ENCODE measurements at places on chromosomes 5 and 9.

DNA sequence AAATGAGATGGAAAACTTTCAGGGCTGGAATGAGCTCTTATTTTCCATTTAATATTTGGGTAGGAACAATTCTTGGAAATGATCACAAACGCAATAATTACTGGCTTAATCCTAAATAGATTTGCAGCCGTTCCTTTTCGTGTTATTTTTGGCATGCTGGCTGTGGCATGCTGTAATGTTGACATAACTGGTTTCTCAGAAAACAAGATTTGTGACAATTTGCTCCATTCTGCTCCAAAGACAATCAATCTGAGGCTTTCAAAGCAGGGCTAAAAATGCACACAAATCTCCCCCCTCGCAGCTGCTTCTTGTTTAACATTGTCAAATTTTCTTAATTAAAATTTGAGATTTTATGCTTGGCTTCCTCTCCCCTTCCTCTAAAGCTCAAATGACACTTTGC is 151.2 kb downstream of the TTC39B start:
- no peak for DNase-seq

DNA sequence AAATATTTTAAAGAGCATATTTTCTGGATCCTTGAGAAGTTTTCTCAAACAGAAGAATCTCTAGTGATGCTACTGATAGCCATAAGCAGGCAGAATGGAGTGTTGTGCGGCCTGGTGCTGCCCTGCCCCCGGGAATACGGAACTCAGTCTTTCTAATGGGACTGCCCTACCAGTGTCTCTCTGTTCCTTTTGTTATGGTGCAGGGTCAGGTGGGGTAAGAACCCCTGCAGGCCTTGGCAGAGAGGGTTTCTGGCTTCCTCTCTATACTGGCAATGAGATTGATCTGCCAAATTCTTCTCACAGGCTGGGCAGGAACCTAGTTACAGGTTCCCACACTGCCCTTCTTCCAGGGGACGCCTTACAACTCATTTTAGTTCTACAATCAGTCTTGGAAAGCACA is 2.6 kb downstream of the IL5 start:
- DNase-seq = no peak

- no peak for DNase-seq
Observed at GRCh38 chr5:135157421-135158313, 123.6 kb upstream of the PITX1 start.

DNA sequence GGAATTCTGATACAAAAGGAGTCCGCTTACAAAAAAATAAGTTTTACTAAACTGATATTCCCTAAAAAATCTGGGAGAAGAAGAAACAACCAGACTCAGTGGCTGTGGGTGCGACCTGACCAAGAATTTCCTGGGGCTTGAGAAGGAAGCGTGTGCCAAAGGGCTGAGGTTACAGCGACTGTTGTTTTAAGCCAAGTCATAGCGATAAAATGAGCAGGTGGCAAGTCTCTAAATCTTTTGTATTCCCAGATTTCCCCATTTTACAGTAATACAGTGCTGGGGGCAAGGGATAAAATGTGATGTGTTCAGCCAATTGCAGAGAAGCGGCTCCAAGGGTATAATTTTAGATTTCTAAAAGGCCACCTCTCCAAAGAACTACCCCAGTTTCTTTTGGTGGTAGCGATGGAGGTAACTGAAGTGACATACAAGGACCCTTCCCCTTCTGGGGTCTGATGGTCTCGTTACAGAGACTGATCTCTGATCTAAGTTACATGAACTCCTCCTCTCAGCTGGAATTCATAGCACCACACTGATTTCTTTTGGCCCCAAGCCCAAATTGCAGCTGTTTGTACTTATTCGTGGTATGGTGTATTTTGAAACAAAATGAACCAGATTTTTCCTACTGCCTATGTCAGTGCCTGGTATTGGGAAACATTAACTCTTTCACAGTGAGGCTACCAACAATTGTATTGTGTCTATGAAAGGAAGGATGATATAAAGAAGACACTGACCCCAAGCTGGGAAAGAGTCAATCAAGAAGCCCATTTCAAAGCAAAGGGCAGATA is 41.6 kb downstream of the LPAR1 start:
- DNase-seq = no peak

DNA sequence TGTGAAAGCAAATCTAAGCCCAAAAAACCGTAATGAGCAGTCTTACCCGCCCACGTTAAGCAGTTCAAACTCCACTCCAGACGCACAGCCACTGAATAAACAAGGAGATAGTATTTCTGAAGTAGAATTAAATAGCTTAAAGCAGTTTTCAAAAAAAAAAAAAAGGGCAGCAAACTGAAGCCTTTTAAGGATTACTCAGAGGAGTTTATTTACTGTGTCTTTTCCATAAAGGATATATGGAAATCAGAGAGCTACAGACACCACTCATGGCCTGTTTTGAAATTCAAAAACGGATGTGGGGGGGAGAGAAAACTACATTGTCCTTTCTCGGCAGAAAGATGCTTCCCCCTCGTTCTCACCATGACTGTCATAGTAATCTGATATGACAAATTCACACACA is 83.7 kb upstream of the IRX1 start:
- DNase-seq = no peak

GRCh38 chr5:39619168-39619818 is 194.5 kb upstream of the DAB2 start:
- no peak for DNase-seq

- DNase-seq = no peak
Observed at GRCh38 chr5:121744577-121744976, 107.1 kb upstream of the FTMT start.
